ENCODE measurements at places on chromosomes 3 and 15. TPM values are rescaled to one million over a fixed set of nuclear protein-coding genes. Genes with fewer than 3 reads are reported as not detected.

The TMCO5A gene
- not detected for total RNA-seq

The LTK gene
- 0.50 TPM for total RNA-seq

The SCAANT1 gene
- total RNA-seq: not detected

The PLSCR5 gene
- total RNA-seq: not detected

The GOLGA8H gene
- not detected for total RNA-seq

GRCh38 chr3:4956738-4957137, 22.5 kb upstream of the BHLHE40 start:
- no peak for DNase-seq

DNA sequence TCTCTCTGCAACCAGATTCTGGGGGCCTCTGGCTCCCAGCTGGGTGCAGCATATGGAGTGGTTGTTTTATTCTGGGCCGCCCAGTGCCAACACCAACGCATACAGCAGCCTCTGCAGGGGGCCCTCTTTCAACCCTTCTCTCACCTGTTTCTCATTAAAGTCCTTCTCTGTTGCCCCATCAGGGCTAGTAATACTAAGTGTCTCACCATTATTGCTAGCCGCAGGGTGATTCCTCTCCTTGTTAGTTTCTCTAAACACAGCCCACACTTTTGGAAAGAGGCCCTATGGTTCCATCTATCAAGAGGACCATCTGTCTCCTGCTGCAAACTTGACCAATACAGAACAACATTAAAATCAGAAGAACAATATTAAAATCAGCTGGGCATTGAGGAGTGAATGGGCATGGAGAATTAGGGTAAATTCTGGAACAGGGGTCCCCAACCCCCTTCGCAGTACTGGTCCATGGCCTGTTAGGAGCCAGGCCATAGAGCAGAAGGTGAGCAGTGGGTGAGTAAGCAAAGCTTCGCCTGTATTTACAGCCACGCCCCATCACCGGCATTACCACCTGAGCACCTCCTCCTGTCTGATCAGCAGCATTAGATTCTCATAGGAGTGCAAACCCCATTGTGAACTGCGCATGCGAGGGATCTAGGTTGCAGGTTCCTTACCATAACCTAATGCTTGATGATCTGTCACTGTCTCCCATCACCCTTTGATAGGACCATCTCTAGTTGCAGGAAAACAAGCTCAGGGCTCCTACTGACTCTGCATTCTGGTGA, 36.5 kb downstream of the ALS2CL start:
- no peak for DNase-seq

- no peak for DNase-seq
Observed at GRCh38 chr3:64921281-64922065, 233.7 kb upstream of the ADAMTS9 start.

GRCh38 chr3:134092208-134092701, 62.5 kb upstream of the SLCO2A1 start:
- no peak for DNase-seq

- no peak for DNase-seq
Observed at GRCh38 chr3:167772992-167773391, 37.5 kb downstream of the SERPINI1 start.

DNA sequence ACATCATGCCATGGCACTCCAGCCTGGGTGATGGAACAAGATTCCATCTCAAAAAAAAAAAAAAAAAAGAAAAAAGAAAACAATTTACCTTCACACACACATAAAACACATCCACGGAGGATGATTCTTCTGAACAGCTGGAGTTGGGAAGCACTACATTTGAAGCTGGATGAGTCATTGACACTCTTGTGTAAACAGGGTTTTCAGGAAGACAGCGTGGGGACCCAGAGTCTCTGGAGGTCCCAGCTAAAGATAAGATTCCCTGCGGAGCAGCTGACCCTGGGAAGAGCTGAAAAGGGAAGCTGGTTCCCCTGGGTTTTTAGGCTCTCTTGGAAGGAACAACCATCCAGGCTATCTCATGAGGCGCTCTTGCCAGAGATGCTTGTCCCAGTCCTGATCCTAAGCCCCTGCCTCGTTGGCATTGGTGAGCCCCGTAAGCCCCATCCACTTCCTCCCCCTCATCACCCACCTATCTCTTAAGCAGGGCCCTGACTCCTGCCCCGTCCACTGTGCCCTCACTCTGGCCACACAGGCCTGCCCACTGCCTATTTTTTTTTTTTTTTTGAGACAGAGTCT, 32.0 kb upstream of the FURIN start:
- no peak for DNase-seq

DNA sequence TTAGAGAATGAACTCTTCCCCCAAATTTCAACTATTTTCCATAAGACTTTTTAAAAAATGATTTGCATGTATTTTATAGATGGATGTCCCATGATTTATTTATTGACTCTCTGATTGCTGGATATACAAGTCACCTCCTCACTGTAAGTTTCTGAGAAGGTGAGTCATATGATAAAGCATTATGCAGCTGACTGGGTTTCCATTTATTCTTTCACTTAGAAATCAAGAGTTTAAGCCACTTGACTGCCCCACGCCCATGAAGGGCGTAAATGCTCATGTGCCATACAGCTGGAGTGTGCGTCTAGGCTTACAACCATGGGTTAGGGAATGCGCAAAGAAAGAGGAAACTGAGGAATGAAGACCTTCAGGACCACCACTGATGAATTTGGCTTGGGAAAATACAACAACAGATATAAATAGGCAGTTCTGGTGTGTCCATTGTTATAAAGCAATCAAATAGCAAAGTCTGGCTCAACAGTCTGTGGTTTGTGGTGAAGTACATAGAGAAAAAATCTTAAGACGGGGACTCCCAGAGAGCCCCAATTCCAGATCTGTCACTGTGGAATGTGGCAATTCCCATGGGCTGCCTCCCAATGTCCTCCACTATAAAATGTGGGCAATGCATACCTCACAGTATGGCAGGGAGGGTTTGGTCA, 20.3 kb downstream of the SLCO2A1 start:
- no peak for DNase-seq

GRCh38 chr3:40208251-40208650, 101.3 kb upstream of the EIF1B start:
- DNase-seq: no peak

- DNase-seq: peak; percentile 92
Observed at GRCh38 chr15:72783640-72784455, at the start of gene ADPGK. Gene ADPGK, minus strand, starts transcription at chr15:72783758. Its CDS starts 67 bp downstream, at chr15:72783691.

GRCh38 chr3:149654188-149654601, 3.6 kb downstream of the WWTR1 start:
- DNase-seq: no peak

GRCh38 chr3:46716461-46717441, 918 bp downstream of the PRSS50 start:
- DNase-seq: no peak

DNA sequence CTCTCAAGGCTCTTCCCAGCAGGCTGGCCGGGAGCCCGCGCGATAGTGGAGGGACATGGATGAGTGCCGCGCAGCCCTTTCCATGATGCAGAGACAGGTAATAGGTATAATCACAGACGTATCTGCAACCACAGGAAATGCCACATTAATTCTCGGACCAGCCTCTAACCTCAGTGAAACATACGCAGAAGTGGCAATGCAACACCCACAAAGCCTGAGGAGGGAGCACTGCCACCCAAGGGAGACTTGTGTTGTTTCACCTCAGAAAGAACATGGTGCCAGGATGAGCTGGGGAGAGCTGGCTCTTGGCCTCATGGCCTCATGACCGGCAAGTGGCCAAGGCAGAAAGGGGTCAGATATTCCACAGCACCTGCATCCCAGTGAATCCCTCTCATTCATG, 39.0 kb downstream of the PGPEP1L start:
- no peak for DNase-seq

- DNase-seq: no peak
Observed at GRCh38 chr3:35141406-35141805, 497.9 kb upstream of the ARPP21 start.

DNA sequence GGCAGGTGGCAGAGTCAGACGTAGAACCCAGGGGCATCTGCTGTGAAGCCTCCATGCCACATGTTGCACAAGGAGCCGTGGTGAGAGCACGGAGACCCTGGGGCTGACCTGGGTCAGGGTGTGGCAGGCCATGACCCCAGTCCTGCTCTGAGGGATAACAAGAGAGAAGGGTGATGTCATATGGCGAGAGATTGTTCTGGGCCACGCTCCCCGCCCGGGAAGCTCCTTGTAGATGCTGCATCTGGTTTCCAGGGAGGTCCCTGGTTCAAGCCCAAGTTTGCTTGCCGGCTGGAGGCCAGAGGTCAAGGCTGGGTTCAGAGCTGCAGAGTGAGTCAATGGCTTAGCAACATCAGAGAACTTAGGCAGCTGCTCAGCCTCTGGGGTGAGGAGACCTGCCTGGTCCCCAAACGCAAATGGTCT, 17.3 kb downstream of the FGD5 start:
- DNase-seq: peak; percentile 86

DNA sequence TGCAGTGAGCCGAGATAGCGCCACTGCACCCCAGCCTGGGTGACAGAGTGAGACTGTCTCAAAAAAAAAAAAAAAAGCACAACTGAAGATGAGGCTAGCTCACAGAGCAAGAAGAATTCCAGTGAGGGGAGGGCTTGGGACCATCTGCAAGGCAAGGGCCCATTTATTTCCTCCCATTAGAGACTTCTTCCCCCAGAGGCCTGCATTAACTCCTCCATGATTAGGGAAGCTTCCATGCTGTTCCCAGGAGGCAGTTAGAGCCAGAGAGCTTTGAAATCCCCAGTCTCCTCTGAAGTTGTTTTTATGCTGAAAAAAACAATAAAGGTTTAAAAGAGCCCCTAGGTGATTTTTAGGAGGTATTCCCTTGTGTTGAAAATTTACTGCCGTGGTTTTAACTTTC, 54.3 kb upstream of the ADCY5 start:
- DNase-seq: no peak

DNA sequence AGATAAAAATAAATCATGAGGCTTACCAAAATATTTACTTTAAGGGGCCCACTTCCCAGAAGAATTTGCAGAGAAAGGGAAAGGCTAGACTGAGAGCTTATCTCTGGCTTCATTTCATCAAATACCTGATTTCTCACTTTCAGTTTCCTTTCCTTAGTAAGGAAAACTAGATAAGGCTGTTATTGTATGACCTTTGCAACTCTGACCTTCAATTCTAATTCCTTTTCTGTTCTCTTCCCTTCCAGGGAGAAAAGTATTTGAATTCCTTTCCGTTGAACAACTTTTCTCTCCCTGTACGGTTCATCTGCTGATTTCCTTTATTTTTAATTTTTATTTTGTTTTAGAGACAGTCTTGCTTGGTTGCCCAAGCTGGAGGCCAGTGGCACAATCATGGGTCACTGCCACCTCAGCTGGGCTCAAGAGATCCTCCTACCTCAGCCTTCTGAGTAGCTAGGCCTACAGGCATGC, 7.1 kb upstream of the PXK start:
- no peak for DNase-seq

GRCh38 chr3:193210618-193211017, 30.4 kb upstream of the PLAAT1 start:
- DNase-seq: no peak

GRCh38 chr3:56919137-56919796, 117.5 kb upstream of the ARHGEF3 start:
- no peak for DNase-seq

- no peak for DNase-seq
Observed at GRCh38 chr3:9340472-9340902, 22.4 kb upstream of the THUMPD3 start.

DNA sequence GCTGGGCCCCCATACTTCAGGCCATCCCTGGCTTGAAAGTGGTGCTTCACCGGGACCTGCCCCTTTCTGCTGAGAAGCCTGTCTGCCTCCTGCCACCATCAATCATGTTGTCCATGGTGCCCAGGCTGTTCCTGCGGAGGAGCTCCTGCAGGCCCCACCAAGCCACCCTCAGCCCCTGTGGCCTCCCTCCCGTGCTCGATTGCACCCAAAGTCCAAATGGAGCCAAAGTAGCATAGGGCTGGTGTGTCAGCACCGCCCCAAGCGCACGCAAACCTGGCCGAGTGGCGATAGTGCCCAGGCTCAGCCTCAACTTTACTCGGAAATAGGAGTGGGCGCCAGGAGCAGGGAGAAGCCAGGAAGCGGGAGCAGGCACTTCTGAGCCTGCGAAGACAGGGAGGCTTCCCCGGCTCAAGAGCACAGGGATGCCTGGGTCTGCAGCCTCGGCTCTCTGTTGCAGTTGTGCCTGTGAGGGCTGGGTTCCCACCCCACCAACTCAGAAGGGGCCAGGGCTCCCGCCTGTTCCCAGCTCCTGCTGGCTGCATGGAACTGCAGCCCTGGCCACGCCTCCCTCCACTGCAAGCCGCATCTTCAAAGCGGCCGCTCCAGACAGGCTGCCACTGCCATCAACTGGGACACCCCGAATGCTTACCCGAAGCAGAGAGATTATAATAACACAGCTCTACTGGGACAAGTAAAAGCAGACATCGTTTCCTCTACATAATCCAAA, 203.0 kb downstream of the ARRDC4 start:
- no peak for DNase-seq
